ENCODE measurements at places on chromosomes 3 and 15. TPM values are rescaled to one million over a fixed set of nuclear protein-coding genes. Genes with fewer than 3 reads are reported as not detected.
A peak's percentile ranks its signal among the peaks of the same experiment; 100 is the strongest.

GRCh38 chr3:16372362-16373292 lies 107.6 kb downstream of the OXNAD1 start:
- H3K27ac ChIP-seq: peak overlapping the region; percentile 28
- H3K4me3 ChIP-seq: no peak overlapping the region
- peaks cover 36% of the 10 kb centered on the region for H3K4me1 ChIP-seq
- H3K36me3 ChIP-seq: no peaks in the 10 kb centered on the region
- no peak for DNase-seq
- no peaks in the 10 kb centered on the region for H3K27me3 ChIP-seq

GRCh38 chr15:89335298-89336041 lies 846 bp upstream of the POLG start:
- peak overlapping the region; percentile 48 for H3K27ac ChIP-seq
- DNase-seq: peak; percentile 48
- peaks cover 20% of the 10 kb centered on the region for H3K36me3 ChIP-seq
- H3K27me3 ChIP-seq: peaks cover 4% of the 10 kb centered on the region

GRCh38 chr3:110419096-110419495 lies 652.5 kb upstream of the NECTIN3 start:
- DNase-seq: no peak
- no peak overlapping the region for H3K4me3 ChIP-seq
- H3K27ac ChIP-seq: no peak overlapping the region

GRCh38 chr3:100548053-100548452 lies 55.6 kb downstream of the TMEM45A start:
- H3K27ac ChIP-seq: no peak overlapping the region
- no peak overlapping the region for H3K4me3 ChIP-seq
- no peak for DNase-seq
- H3K36me3 ChIP-seq: no peaks in the 10 kb centered on the region

- no peak overlapping the region for H3K27ac ChIP-seq
- peaks cover 15% of the 10 kb centered on the region for H3K4me1 ChIP-seq
- no peaks in the 10 kb centered on the region for H3K36me3 ChIP-seq
- no peak overlapping the region for H3K4me3 ChIP-seq
- no peaks in the 10 kb centered on the region for H3K27me3 ChIP-seq
Measured at GRCh38 chr3:172061724-172062184, 22.4 kb downstream of the FNDC3B start.

GRCh38 chr3:175410251-175410650 lies 551.1 kb downstream of the NAALADL2 start:
- H3K27me3 ChIP-seq: no peaks in the 10 kb centered on the region
- H3K4me1 ChIP-seq: no peaks in the 10 kb centered on the region
- H3K36me3 ChIP-seq: no peaks in the 10 kb centered on the region
- H3K27ac ChIP-seq: no peak overlapping the region
- DNase-seq: no peak

- peaks cover 10% of the 10 kb centered on the region for H3K4me1 ChIP-seq
- H3K36me3 ChIP-seq: peaks cover 23% of the 10 kb centered on the region
- no peaks in the 10 kb centered on the region for H3K27me3 ChIP-seq
- DNase-seq: no peak
Measured at GRCh38 chr3:73592154-73593144, 32.3 kb downstream of the PDZRN3 start.

DNA sequence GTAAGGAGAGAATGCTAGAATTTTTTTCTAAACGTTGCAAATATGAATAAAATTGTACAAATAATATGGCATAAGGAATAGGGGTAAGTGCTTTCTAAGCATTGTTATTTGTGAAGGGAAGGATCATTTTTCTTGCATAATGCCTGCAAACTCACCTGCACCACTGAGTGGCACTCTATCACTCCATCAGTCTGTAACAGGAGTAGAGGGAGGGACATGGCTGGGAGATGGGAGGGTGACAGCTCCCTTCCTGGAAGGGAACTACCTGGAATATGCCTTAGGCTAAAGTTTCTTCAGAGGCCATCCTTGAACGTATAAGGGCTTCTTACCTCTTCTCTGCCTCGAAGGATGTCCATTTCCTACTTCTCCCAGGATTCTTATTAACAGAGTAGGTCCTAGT lies 3.0 kb downstream of the NAALADL2 start:
- no peaks in the 10 kb centered on the region for H3K36me3 ChIP-seq
- no peak overlapping the region for H3K27ac ChIP-seq
- peaks cover 7% of the 10 kb centered on the region for H3K4me1 ChIP-seq

- no peak overlapping the region for H3K4me3 ChIP-seq
- no peaks in the 10 kb centered on the region for H3K36me3 ChIP-seq
- H3K27ac ChIP-seq: no peak overlapping the region
- peak; percentile 30 for DNase-seq
- H3K4me1 ChIP-seq: peaks cover 5% of the 10 kb centered on the region
- H3K27me3 ChIP-seq: no peaks in the 10 kb centered on the region
Measured at GRCh38 chr3:172034786-172035685, 4.3 kb upstream of the FNDC3B start.

DNA sequence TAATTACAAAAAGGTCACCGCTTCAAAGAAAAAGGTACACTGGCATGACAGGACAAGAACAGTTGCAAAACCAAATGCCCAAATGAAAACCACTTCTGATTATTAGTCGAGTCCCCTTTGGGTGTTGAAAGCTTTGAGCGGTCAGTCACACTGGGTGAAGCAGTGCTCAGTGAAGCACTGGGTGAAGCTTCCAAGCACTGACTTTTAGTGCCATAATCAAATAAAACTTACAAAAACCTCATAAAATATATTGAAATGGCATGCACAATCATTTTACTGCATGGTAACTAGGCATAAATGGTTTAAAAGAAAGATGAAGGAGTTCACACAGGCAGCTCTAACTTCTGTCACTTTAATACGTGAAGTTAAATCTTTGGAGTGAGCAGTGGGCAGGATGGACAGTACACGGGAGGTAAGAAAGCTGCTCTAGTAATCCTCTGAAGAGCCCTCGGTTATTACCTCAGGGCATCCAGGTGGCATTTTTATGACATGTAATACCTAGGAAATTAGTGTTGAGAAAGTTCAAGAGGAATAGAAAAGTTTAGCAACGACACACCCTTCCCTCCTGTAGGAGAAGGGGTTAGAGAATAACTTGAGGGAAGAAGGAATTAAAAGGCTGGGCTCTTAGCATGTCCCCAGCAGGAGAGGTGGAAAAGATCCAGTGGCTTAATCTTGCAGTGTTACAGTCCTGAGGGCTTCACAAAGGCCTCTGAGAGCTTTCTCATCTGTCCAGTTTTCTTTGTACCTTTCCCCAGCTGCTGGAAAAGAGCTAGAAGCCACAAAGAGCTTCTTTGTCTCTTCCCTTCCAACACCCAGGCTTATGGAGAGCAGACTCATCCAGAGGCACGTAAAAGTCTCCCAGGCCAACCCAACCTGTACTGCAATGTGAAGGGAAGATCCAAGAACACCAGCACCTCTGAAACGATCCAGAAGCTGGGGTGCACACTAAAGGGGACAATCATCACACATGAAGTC lies 64.9 kb upstream of the MYO5C start:
- no peaks in the 10 kb centered on the region for H3K4me1 ChIP-seq
- no peaks in the 10 kb centered on the region for H3K27me3 ChIP-seq
- no peak for DNase-seq
- H3K27ac ChIP-seq: no peak overlapping the region

- no peak overlapping the region for H3K4me3 ChIP-seq
- H3K4me1 ChIP-seq: no peaks in the 10 kb centered on the region
- peaks cover 54% of the 10 kb centered on the region for H3K27me3 ChIP-seq
- no peak overlapping the region for H3K27ac ChIP-seq
Measured at GRCh38 chr3:198107840-198108734, 148.1 kb downstream of the LMLN start.

DNA sequence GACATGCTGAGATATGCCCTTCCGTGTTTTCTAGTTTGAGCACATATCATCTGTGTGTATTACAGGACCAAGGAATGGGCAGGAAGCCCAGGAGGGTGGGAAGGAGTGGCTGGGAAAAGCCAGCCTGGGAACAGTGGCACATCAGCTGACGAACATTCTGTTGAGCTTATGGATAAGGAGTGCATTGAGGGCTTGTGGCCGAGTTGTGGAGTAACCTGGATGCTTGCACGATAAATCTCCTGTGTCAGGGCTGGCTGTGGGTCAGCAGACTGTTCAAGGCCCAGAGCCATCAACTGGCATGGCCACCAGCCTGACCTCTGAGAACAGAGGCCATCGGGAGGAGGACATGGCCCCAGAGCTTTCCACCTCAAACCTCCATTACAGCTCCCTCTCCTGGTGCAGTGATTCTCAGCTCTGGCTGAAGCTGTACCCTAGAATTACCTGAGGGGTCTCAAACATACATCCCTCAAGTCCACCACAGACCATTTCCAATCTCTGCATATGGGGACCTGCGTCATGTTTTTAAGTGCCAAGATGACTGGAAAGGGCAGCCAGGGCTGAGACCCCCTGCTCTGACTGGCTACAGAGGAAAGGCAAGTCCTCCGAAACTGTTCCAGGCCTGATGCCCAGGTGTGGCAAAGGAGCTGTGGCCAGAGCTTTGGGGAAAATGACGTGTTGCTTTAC lies 4.8 kb upstream of the VILL start:
- H3K27me3 ChIP-seq: no peaks in the 10 kb centered on the region
- DNase-seq: peak; percentile 57
- H3K4me1 ChIP-seq: no peaks in the 10 kb centered on the region
- H3K36me3 ChIP-seq: peaks cover 20% of the 10 kb centered on the region

DNA sequence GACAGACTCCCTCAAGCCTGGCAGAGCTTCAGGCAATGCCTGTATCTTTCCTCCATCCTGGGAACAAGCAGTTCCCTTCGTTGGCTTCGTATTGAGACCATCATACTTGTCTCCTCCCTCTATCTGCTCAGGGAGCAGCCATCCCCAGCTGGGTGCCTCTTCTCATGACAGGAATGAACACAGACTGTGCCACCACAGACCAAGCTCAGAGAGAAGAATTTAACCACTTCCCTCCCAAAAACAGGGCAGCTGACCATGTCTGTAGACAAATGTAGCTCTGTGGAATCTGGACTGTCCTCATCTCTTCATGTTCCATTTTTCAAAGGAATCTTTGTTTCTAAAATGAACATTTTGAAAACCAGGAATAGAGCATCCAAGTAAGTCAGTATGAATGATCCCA lies 245.4 kb downstream of the ERC2 start:
- no peaks in the 10 kb centered on the region for H3K27me3 ChIP-seq
- no peaks in the 10 kb centered on the region for H3K4me1 ChIP-seq
- H3K27ac ChIP-seq: no peak overlapping the region
- no peak for DNase-seq
- H3K36me3 ChIP-seq: no peaks in the 10 kb centered on the region

DNA sequence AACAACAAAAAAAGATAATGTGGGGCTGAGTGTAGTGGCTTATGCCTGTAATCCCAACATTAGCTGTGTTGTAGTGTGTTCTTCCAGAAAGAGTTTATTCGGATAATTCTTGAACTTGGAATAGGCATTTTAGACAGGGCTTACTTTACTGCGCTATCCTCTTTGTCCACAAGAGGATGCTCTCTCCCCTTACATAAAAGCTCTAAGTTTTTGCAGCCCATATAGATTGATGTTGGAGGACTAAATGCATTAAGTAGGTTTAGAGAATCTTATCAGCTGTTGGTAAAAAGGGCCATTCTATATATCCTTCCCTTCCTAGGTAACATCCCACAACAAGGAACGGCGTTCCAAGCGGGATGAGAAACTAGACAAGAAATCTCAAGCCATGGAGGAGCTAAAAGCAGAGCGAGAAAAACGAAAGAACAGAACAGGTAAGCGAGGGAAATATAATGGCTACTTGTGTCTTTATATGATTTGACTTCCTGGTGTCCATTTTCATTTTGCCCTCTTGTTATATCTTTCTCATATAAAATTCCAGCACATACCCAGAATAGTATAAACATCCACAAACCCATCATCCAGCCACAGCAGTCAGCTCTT lies 27.8 kb upstream of the ITPKA start:
- no peaks in the 10 kb centered on the region for H3K4me1 ChIP-seq
- H3K4me3 ChIP-seq: no peak overlapping the region
- no peak overlapping the region for H3K27ac ChIP-seq
- H3K36me3 ChIP-seq: peaks cover 36% of the 10 kb centered on the region
- peak; percentile 66 for DNase-seq

DNA sequence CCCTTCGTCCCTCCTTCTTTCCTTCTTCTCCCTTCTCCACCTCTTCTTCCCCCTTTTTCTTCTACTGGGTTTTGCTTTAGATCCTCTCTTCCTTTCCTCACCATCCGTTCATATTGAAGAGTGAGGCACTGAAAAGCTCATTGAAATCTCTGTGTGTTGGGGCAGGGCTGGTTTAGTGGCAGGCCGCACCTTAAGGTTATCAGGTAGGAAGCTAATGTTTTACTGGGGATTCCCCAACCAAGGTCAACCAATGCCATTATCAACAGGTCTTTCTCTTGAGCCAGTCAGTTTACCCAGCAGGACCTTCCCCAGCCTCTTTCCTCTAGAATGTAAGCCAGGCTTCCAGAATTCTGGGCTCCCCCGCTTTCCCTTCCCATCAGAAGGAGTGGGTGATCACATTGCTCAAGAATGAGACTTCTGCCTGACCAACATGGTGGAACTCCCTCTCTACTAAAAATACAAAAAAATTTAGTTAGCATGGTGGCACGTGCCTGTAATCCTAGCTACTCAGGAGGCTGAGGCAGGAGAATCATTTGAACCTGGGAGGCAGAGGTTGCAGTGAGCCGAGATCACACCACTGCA lies 11.5 kb upstream of the VPS8 start:
- no peak for DNase-seq
- no peaks in the 10 kb centered on the region for H3K36me3 ChIP-seq
- H3K4me1 ChIP-seq: peaks cover 7% of the 10 kb centered on the region
- H3K27ac ChIP-seq: no peak overlapping the region

DNA sequence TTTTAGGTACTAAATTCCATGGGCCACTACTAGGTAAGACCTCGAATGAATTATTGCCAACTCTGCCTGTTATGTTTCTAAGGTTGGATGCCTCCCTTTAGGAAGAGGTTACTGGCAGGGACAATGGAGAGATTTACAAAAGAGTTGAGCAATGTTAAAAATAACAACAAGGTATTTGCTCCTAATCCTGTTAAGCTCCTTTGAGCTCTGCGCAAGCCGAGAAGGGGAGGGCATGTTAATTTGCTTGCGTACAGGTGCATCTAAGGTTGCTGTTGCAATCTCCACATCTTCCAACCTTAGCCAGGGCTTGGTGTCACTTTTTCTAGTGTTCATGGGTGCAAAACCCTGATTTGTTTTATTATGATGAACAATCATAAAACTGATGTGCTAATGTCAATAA lies 161.5 kb upstream of the TPM1 start:
- no peaks in the 10 kb centered on the region for H3K36me3 ChIP-seq
- peaks cover 5% of the 10 kb centered on the region for H3K4me1 ChIP-seq
- H3K27me3 ChIP-seq: no peaks in the 10 kb centered on the region

GRCh38 chr3:138367326-138367850 lies 19.0 kb downstream of the MRAS start:
- H3K27me3 ChIP-seq: no peaks in the 10 kb centered on the region
- no peaks in the 10 kb centered on the region for H3K36me3 ChIP-seq
- H3K4me1 ChIP-seq: no peaks in the 10 kb centered on the region
- no peak for DNase-seq

The CHDH gene
- 1.5 TPM for total RNA-seq

The STT3B gene
- total RNA-seq: 108 TPM

The PLA2G4D gene
- not detected for total RNA-seq

The CAPN3 gene
- 28.4 TPM for total RNA-seq

The HESX1 gene
- total RNA-seq: 1.9 TPM

The MAGI1 gene
- total RNA-seq: 88.1 TPM

The RHOA gene
- 567 TPM for total RNA-seq

The AGTR1 gene
- total RNA-seq: 3.2 TPM

The LMOD3 gene
- 0.11 TPM for total RNA-seq

Data from lung (tissue), 17 donors.